ENCODE measurements at places on chromosomes 3 and 15.

- DNase-seq: no peak
Observed at GRCh38 chr15:48582452-48583247, 62.9 kb downstream of the FBN1 start.

DNA sequence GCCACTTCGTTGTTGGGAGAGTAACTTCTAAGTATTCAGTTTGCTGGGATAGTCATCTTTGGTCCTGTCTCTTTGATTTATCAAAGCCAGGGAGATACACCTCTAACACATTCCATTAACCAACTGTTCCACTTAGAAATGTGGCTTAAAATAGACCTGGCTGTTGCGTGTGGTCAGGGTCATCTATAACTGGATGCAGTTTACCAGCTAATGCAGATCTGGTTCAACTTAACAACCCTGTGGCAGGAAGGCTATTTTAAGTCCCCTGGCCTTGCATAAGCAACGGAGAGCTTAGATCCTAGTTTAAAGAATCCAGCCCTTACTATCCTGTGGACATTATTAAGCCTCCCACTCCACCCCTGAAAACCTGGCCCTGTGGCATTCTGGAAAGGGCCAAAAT is 28.1 kb upstream of the CAPN3 start:
- no peak for DNase-seq

DNA sequence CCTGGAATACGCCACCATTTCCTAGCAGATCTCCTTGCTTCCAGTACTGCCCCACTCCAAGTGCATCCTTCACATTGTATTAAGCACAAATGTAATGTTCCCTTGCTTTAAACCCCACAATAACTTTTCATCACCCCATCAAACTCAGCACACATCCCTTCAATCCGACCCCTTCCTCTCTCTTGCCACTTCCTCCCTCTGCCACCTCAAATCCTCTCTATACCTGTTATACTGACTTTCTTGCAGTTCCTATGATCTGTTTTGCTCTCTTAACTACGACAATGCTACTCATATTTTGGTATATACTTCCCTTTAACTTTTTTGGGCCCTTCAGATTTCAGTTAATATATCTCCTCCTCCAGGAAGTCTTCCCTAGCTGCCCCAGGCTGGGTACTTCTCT is 14.1 kb downstream of the PARL start:
- DNase-seq: no peak

DNA sequence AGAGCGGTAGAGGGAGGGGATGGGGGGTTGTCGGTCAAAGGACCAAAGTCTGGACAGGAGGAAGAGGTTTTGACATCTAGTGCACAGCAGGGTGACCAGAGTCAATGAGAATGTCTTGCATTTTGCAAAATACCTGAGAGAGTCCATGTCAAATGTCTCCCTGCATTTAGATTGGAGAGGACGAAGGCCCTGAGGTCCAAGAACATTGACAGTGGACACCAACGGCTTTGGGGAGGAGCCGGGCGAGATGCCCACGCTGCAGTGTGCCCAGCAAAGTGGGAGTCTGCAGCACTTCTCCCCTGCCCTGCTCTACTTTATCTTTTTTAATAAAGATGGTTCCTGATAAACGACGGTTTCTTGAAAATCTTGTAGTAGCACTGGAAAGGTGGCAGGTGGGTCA is 67.4 kb upstream of the TAMM41 start:
- no peak for DNase-seq

GRCh38 chr3:9068051-9068450 is 104.8 kb upstream of the RAD18 start:
- no peak for DNase-seq

DNA sequence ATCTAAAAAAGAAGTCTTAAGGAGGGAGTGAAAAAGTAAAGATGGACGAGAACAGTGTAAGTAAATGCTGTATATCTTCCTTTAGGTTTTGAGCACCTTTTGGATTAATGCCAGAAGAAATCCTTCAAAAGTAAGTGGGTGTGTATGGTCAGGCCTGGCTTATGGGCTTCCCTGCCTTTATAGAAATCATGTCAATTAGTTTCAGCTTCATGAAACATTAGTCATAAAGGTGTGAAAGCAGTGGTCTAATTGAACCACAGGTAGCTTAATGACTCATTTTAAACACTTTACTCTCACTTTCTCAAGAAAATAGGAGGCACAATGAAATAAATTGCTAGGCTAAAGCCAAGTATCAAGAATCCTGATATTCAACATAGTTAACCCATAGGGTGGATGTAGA is 467.4 kb upstream of the DPPA4 start:
- DNase-seq: no peak

- no peak for DNase-seq
Observed at GRCh38 chr3:64086479-64087252, 63.4 kb upstream of the PSMD6 start.

GRCh38 chr3:193842832-193843473 is 249.9 kb downstream of the OPA1 start:
- no peak for DNase-seq

DNA sequence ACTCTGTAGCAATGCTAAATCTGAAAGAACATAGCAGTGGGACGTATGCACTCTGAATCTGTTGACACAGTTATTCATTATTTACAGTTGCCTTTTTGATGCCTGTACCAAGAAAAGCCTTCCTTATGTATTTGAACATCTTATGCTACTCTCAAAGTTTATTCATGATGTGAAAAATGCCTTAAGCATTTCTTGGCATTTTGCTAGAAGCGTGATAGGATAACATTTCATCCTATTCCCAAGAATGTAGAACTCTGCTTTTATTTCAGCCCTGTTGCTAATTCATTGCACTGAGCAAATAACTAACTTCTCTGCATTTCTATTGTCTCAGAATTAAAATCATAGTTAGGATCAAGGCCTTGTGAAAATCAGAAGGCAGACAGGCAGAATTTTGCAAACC is 105.5 kb downstream of the STRIT1 start:
- no peak for DNase-seq

- no peak for DNase-seq
Observed at GRCh38 chr3:46684891-46685290, 8.6 kb downstream of the ALS2CL start.

DNA sequence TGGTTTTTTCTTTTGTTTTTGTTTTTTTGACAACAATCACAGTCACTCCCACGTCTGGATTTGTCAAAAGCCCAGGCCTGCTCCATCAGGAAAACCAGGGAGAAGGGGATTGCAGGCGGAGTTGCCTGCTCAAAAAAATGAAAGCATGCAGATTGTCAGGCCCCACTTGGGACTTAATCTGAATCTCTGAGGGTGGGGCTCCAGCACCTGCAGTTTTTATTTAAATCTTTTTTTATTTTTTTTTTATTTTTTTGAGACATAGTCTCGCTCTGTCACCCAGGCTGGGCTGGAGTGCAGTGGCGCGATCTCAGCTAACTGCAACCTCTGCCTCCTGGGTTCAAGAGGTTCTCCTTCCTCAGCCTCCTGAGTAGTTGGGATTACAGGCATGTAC is 140.9 kb downstream of the FOXP1 start:
- DNase-seq: no peak

DNA sequence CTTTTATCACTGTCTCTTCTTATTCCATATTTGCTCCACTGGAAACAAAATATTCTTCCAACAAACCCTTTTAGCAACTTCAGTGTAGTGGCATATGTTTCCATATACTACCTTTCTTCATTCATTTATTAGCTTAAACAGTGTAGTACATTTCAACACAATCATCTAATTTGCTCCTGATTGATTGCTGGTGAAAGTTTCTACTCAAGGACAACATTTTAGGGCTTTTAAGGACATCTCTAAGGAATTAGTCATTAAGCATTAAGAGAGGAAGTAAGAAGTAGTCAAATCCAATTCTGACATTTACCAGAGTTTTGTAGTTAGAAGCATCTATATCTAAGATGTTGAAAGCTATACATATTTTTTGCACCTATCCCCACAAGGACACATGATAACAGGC is 55.8 kb downstream of the RSRC1 start:
- DNase-seq: no peak

DNA sequence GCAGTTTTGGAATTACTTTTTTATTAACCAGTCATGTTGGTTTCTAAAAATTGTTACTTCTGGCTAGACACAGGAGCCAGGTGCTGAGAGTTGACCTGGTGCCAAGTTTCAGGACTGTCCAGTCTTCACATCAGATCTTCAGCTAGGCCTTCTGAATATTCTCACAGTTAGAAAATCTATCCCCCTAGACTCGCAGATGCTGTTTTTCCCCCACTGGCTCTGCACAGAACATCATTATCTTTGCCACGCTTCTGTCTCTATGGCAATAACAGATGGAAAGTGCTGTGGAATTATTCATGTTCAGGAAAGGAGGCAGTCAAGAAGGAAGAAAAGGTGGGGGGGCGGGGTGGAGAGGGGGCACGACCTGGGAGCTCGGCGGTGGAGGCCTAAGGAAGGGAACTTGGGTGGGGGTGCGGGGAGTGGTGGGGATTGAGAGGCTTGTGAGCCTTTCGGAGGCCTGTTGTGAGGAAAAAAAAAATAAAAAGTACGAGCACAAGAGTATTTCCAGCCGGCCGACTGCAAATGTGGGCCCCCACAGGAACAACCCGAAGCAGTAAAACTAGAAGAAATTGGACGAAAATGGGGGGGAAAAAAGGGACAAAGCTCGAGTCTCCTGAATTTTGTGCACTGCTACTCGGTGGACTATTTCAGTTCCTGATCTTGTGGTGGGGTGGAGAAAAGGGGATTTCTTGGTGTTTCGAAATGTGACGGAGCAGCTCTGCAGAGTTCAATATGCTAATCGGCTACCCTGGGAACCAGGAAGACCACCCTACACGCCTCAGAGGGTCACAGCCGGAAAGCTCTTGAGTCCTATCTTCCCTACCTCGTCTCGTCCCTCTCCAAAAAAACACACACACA is 1.5 kb upstream of the SKIL start:
- DNase-seq: no peak

- DNase-seq: no peak
Observed at GRCh38 chr15:32887090-32887489, 169.3 kb downstream of the GREM1 start.

DNA sequence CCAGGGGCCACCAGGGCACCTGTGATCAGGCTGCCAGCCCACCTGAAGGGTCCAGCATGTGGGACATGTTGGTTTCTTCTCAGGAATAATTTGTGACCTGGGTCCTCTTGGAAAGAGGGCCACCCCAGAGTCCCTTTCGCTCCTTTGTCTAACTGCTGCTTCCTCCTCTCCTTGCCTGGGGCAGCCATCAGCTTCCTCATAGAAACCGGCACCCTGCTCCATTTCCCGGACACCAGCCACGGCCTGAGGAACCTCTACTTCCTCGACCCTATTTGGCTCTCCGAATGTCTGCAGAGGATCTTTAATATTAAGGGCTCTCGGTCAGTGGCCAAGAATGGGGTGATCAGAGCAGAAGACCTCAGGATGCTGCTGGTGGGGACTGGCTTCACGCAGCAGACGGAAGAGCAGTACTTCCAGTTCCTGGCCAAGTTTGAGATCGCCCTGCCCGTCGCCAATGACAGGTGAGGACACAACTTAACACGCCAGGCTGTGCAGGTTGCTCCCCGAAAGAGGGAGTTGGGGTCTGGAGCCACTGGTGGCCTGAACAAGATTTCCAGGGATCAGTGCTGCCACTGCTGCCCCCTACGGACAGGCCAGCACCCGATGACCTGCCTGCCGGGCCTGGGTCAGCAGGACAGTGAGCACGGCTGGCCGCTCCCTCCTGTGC is 109.7 kb downstream of the LRRK1 start:
- no peak for DNase-seq

DNA sequence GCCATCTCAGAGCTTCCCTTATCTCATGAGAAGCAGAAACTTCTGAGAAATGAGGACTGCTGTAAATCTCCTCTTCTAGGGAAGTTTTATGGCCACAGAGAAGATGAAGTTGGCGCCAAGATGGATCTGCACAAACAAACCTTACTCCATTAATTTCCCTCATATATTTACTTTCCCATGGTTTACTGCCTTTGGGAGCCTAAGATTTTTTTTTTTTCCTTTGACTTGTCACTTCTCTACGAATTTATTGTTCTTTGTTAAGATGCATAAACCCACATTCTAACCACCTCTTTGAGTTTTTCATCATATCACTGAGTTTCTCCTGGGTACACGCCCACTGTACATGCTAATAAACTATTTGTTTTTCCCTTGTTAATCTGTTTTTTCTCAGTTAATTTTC is 21.5 kb upstream of the NPTN start:
- DNase-seq: no peak

- no peak for DNase-seq
Observed at GRCh38 chr3:159137949-159138348, 336.1 kb downstream of the MFSD1 start.

- DNase-seq: no peak
Observed at GRCh38 chr3:123672429-123673146, 87.7 kb upstream of the HACD2 start.

DNA sequence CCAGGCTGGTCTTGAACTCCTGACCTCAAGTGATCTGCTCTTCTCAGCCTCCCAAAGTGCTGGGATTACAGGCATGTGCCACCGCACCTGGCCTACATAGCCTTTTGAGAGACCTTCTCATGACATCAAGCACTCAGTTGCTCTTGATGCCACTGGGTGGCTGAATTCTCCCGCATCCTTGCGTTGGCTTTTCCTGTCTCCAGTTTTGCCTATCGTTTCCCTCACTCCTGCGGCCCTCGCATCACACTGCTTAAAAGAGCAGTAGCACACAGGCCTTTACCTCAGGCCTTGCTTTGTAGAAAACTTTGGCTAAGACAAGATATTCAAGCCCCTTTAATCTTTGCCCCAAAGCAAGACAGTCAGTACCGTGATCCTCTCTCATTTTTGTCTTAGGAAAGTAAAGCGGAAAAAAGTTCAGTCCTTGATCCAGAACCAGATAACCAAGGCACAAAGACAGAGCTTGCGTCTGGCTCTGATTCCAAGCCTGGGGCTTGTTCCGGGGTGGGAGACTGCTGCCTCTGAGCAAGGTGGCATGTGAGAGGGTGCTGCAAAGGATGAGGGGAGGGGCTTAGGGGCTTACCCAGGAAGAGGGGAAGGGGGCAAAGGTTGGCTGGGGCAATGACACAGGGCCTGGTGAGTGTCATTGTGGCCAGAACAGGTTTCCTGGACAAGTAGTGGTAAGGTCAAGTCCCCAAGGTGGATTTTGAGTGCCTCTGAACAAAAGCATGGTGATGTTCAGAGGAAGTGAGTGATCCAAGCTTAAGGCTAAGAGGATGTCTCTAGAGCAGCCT is 175.0 kb upstream of the TLE3 start:
- DNase-seq: no peak

- DNase-seq: no peak
Observed at GRCh38 chr15:72859757-72860145, 76.2 kb upstream of the ADPGK start.

DNA sequence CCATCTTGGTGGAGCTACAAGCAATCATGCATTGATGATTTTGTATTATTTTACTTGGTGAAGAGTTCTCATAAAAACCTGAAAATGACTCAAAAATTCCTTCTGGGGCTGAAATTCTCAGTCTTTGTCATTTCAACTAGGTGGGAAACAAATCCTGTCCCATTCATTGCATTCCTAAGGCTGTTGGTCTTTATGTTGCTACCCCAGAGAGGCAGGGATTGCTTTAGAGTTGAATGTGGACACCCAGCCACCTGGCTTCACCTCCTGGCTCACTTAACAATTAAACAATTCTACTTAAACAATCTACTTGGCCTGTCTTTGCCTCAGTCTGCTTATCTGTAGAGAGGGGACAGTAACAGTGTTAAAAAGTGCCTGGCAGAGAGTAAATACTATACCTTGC is 117.3 kb upstream of the UBE3A start:
- DNase-seq: no peak

GRCh38 chr3:197591816-197592215 is 36.0 kb upstream of the BDH1 start:
- no peak for DNase-seq
